ENCODE measurements at places on chromosomes 5 and 9. TPM values are rescaled to one million over a fixed set of nuclear protein-coding genes. Genes with fewer than 3 reads are reported as not detected.

TOR1B gene
- 22.3 TPM for total RNA-seq

CCDC171 gene
- total RNA-seq: 1.7 TPM

GPX3 gene
- 35.2 TPM for total RNA-seq

ARL14EPL gene
- 0.18 TPM for total RNA-seq

SLC25A2 gene
- 0.18 TPM for total RNA-seq

RHOBTB3 gene
- 304 TPM for total RNA-seq

CDH9 gene
- 0.18 TPM for total RNA-seq

SLC6A19 gene
- total RNA-seq: not detected

PLAC8L1 gene
- not detected for total RNA-seq

SAXO1 gene
- under 0.01 TPM for total RNA-seq

Data from smooth muscle cell of bladder (primary cell).